ENCODE measurements at places on chromosomes 11 and 22.
A peak's percentile ranks its signal among the peaks of the same experiment; 100 is the strongest.

- DNase-seq, result peak; percentile 67
Measured at GRCh38 chr22:33049119-33049729, 9.0 kb downstream of the SYN3 start.

- DNase-seq, result no peak
Measured at GRCh38 chr11:3231550-3231850, 717 bp downstream of the MRGPRE start.

DNA sequence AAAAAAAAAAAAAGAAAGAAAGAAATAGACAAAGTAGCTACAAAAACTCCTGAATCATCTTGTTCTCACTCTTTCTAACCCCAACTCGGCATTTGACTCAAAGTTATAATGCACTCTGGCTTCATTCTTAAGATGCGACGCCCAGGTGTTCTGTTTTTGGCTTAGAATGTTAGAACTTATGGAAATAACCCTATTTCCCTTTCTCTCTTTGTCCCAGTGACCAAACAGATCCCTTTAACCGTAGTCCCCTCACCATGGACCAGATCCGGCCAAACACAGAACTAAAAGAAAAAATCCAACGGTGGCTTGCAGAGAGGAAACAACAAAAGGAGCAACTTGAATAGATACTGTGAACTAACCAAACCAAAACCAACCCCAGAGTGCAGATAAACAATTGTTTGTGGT is 5.3 kb upstream of the ATP5MG start:
- no peak for DNase-seq

GRCh38 chr11:13920756-13921155 is 41.8 kb upstream of the SPON1 start:
- DNase-seq, result peak; percentile 55

- DNase-seq, result no peak
Measured at GRCh38 chr11:122874991-122875390, 7.6 kb upstream of the JHY start.

- DNase-seq, result no peak
Measured at GRCh38 chr11:44711113-44711786, 15.5 kb upstream of the TSPAN18 start.

DNA sequence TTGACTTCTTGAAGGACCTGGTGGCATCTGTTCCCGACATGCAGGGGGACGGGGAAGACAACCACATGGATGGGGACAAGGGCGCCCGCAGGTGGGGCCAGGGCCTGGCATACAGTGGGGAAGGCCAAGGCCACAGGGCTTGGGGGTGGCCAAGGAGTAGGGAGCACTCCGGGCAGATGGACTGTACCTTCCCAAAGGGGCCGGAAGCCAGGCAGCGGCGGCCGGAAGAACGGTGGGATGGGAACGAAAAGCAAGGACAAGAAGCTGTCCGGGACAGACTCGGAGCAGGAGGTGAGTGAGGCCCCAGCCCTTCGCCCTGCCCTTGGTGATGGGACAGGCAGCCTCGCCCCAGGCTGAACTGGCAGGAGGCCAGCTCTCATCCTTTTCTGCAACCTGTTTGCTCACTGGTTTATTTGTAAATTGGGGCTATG is 1.2 kb downstream of the DRAP1 start:
- DNase-seq, result no peak

GRCh38 chr11:89327885-89328284 is 150.2 kb downstream of the TYR start:
- no peak for DNase-seq

DNA sequence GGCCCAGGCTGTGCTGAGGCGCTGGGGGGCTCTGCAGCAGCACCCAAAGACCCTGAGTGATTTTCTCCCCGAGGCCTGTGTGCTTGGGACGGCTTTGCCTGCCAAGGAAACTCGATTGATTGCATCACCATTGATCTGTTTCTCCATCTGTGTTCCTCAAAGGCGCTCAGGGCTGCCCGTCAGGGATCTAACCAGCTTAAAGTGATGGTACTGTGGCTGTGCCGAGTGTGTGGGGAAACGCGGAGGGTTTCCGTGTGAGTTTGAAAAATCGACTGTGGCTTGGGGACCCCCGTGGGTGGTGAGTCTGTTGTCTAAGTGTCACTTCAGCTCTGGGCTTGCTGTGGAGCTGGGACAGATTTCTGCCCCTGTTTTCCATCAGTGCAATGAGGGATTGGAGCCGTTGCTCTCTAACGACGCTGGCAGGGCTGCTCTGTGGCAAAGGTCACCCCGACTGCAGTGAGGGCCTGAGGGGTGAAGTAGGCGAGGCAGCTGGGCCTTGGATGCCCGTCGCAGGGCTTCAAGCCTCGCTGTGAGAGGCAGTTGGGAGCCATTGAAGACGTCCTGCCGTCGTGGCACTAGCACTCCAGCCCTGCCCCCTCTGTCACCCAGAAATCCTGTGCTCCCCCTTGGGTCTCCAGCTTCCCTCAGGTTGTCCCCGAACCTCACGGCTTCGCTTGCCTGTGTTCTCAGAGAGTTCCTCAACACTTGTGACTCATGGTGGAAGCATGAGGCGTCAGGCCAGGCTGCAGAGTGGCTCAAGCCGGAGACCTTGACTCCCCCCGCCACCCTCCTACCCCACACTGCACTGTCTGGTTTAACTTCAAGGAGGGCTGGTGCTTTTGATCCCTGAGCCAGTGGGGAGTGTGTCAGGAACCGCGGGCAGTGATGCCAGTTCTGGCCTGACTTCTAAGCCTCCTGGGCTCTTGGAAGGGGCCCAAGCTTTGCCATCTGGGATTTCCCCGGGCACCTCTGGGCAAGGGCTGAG is 21.8 kb downstream of the CACNA1I start:
- no peak for DNase-seq

DNA sequence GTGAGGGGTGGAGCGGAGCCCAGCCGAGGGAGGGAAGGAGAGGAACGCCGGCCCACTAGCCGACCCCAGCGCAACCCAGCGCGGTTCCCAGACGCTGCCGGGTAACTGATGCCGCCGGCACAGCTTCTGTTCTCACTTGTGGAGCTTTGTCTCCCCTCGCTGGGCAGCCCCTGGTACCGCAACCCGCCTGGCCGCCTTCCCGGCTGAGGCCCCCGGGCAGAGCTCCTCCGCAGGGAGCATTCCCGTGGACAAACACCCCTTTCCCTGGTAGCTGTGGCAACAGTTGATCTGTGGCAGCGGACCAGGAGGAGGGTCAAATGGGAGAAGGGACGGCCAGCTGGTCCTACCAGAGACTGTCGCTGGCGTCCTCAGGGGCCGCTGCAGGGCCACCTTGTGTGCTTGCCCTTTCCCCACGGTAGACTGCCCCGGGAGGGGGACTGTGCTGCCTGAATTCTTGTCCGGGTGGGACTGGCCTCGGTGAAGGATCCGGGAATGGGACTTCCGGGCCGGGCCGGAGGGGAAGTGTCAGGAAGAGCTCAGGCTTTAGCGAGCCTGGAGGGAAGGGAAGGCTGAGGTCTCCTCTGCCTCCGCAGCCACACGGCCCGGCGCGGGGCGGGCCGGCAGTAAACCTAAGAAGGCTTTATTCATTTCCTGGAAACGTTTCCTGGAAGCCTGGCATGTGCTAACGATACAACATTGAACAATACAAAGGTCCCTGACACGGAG is 468.0 kb downstream of the OPCML start:
- DNase-seq, result no peak

GRCh38 chr22:49011379-49011768 is 816.3 kb downstream of the BRD1 start:
- DNase-seq, result no peak

Measured in inflammatory macrophage treated with lipopolysaccharide for 4 hours (primary cell).